ENCODE measurements at places on chromosomes 11 and 22.

DNA sequence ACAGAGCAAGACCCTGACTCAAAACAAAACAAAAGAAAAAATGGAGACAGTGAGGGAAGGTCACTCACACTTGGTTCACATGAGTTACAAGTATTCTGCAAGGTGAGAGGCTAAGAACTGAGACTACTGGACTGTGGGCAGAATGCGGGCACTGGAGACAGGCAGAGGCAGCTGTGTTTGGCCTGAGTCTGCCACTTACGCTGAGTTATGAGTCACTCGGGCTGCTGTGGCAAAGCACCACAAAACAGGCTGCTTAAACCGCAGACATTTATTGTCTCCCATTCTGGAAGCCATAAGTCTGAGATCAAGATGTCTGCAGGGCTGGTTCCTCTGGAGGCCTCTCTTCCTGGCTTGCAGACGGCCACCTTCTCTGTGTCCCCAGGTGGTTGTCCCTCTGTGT is 122.8 kb downstream of the SHANK2 start:
- DNase-seq: no peak

DNA sequence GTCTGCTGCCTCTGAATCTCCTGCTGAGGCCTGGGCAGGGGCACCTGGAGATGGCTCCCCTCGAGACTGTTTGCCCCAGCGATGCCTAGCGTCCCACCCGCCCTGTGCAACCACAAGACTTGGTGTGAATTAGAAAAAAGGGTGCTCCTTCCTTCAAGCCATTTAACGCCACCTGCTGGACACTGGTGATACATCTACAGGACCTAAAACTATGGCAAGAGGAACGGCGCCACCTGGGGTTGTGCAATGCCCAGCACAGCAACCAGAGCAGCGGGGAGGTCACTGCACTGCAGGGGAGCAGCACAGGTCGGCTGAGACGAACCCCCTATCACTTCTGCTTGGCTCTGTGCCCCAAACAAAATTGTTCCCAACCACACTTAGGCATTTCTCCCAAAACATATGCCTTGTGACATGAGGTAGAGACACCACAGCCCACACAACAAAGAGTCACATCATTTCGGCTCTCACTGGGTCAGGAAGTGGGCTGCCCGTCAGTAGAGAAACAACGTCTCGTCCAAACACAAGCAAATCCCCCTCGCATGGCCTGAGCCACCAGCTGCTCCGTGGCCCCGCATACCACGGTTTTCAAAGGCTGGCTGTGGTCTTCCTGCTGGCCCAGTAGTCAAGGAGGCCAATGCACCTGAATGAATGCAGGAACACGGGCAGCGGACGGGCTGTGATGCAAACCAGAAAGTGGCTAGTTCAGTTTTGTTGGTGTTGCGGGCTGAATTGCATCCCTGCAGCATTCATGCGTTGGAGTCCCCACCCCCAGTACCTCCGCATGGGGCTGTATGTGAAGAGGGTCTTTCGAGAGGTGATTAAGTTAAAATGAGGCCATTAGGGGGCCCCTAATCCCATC is 171.9 kb downstream of the SHANK2 start:
- DNase-seq: peak; percentile 91

DNA sequence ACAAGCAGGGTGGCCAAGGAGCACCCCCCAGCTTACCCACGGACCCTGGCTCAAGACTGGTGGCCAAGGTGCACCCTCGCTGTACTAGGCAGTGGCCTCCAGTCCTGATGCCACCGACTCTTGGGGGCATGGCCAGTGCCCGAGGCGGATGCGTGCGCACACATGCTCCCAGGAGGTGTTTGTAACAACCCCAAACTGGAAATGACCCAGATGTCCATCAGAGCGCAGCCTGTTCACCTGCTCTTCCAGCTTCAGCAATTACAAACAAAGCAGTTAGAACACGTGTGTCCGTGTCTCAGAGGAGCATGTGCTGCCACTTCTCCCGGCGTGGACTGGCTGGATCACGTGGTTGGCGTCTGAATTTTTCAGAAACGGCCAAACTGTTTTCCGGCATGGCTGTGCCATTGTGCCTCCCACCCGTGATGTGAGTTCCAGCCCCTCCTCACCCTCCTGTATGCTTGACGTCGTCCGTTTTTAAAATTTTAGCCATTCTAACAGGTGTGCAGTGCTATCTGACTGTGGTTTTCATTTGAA is 7.1 kb upstream of the MUC6 start:
- no peak for DNase-seq

GRCh38 chr11:77821349-77821851 is 456 bp downstream of the AAMDC start:
- no peak for DNase-seq

GRCh38 chr11:75524665-75525432 is 892 bp downstream of the GDPD5 start:
- DNase-seq: no peak

DNA sequence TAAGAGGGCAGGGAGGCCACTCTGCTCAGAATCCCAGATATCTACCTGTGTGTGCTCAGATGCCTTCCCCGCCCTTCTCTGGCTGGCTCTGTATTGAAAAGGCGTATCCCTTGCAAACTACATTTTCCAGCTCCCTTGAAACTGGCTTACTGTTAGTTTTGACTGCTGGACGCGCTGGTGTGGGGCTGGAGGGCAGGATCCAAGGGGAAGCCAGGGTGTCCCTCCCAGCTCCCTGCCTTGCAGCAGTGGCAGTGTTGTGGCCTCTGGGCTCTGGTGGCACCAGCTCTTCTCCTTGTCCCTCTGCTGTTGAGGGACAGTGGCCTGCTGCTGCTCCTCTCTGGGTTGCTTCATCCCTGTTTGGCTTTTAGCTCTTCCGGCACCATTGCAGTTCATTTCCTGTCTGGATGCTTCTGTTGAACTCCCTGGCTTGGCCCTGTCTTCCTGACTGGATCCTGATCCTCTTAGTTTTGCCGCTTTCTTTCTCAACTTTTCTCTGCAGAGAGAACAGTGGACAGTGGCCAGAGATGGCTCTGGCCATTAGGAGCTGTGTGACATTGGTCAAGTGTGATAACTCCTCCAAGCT is 107.1 kb upstream of the PARVA start:
- no peak for DNase-seq

DNA sequence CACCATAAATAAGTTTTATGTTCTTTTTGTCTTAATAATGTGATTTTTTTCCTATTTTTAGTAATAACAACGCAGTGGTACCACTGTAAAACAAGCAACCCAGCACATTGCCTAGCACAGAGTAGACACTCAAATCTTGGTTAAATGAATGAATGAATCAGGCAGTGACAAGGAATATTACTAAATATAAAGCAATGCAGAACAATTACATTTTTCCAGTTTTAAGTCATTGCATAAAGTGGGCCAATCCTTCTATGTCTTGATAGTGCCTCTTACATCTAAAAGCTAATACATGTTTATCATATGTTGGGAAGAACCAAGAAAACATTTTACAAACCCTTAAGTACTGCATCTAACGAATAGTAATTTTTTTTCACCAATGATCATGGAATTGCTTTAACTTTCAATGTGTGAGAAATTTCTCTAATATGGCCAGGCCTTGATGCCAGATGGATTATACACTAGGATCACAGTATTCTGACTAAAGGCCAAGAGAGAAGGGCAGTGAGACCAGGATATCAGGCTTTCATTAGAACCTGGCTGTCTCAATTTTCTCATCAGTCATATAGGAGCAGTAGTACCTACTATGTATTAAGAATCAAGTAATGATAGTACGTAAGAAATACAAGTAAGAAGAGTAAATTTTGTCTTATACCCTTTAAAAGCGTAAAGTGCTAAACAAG is 88.5 kb downstream of the TRIM44 start:
- DNase-seq: no peak

GRCh38 chr22:44045145-44045544 is 21.0 kb downstream of the PARVB start:
- no peak for DNase-seq

DNA sequence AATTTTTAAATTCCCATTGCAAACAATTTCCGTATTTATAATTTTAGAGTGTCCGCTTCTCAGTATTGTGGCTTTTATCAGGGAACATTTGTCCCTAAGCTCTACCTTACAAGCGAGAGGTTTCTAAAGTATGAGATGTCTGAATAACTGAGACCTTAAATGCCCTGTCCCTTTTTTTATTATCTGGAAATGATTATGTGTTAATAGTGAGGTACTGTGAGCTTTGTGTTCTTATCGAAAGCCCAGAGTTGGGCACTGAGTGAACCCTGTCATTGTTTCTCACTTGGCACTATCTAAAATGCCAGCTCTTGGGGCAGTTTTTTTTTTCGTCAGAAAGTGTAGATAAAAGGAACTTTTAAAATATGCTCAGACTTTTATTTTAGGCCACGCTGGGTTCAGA is 9.5 kb downstream of the CTTN start:
- no peak for DNase-seq

- DNase-seq: peak; percentile 67
Measured at GRCh38 chr22:23395530-23396361, 184.3 kb downstream of the IGLL1 start.

- DNase-seq: no peak
Measured at GRCh38 chr22:39967103-39967829, 7.1 kb downstream of the TMA7B start.

- DNase-seq: no peak
Measured at GRCh38 chr11:122115524-122116379, at the start of gene BLID. Gene BLID (minus strand): TSS chr11:122116215. CDS start chr11:122115922, 293 bp downstream.

DNA sequence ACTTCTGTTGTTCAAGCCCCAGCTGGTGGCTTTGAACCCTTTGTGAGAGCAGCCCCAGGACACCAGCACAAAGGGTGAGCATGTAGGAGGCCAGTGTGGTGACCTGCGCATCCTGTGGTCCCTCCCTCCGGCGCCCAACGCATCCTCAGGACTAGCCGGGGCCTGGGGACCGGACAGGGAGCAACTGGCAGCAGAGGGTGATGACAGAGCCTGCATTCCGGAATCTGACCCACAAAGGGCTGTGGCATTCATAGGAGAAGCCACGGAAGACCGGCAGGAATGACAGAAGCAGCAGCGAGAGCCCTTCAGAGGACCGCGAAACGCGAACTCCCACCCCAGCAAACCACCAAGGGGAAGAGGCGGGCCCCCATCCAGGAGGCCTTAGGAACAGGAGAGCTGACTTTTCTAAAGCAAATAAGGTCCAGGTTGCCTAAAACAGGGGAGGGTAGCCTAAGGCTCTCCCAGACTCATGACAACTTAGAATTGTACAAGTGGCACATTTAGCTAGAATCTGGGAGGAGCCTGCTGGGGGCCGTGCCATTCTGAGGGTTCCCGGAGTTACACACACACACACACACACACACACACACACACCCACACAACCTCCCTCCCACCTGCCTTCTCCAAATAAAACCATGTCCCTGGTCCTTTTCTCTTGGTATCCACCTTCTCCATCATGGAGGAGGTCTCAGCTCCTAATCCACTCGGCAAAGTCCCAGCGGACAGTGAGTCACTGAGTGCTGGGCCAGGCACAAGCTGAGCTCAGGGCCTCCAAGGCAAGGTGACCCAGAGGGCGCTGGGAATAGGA is 232.7 kb downstream of the CTTN start:
- DNase-seq: no peak

- DNase-seq: no peak
Measured at GRCh38 chr11:78372114-78372768, 45.4 kb downstream of the GAB2 start.

DNA sequence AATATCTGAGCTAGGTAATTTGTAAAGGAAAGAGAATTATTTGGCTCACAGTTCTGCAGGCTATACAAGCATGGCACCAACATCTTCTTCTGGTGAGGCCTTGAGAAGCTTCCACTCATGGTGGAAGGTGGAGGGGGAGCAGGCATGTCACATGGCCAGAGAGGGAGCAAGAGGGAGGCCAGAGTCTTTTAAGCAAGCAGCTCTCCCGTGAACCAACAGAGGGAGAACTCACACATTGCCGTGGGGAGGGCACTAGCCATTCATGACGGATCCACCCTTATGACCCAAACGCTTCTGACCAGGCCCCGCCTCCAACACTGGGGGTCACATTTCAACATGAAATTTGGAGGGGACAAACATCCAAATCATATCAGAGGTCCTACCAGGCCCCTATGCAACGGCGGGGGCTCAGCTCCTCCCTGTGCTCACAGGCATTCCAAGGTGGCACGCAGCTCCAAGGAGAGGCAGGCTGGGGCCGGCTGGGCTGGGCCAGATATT is 4.6 kb downstream of the C11orf96 start:
- peak; percentile 52 for DNase-seq

GRCh38 chr11:95307286-95307685 is 76.3 kb upstream of the SESN3 start:
- DNase-seq: no peak

DNA sequence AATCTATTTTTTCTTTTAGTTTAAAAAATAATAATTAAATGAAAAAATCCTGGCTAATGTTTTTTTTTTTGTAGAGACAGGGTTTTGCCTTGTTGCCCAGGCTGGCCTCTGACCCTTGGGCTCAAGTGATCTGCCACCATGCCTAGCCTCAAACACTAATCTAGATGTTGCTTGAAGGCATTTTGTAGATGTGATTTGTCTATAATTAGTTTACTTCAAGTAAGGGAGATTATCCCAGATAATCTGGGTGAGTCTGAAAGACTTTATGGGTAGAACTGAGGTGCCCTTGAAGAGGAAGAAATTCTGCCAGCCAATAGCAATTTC is 38.6 kb upstream of the RBFOX2 start:
- DNase-seq: no peak

GRCh38 chr11:18367431-18367830 is 26.9 kb upstream of the LDHA start:
- no peak for DNase-seq

DNA sequence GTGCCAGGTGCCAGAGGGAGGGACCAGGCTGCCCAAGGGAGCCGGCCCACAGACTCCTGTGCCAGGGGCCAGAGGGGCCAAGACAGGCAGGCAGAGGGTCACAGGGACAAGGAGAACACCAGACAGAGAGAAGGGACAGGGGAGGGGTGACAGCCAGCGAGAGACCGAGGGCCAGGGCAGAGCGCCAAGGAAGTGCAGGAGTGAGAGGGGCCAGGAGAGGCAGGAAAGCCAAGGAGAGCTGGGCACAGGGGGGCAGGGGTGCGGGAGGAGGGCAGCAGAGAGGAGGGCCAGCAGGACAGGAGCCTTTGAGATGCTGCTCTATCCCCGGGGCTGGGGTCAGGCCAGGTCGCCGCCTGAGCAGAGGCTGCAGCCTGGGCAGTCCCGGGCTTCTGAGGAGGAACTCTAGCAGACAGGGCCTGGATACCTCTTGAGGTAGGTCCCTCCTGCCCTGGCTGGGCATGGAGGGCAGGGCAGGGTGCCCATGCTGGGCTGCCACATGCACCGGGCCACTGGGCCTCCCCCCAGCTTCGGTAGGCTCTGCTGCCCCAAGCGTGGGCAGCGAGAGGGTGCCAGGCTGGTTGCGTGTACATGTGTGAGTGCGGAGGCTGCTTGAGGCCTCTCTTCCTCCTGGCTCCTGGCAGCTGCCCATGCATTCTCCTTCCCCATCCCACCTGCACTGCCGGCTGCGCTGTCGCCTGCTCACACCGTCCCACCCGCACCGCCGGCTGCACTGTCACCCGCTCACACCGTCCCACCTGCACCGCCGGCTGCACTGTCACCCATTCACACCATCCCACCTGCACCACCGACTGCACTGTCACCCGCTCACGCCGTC is 12.2 kb downstream of the LSP1 start:
- DNase-seq: no peak

- DNase-seq: no peak
Measured at GRCh38 chr11:43614214-43614613, 66.3 kb upstream of the HSD17B12 start.

- DNase-seq: no peak
Measured at GRCh38 chr11:6111673-6112072, 4.2 kb downstream of the OR56B4 start.
